ENCODE measurements at places on chromosomes 3 and 15.

DNA sequence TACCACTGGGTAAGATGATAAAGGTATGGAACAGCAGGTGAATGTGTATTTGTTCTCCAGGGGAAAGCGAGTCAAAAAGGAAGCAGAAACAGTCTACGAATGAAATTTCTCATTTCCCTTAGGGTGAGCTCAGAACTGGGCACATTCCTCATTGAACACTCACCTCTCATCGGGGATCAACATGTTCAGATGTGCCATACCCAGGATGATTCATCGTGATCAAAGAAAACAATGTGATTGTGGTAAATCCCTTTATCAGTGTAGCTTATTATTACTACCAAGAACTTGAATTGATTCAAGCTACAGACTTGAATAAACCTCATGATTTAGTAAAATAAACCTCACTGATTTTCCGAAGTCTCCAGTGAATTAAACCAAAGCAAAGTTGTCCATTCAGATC is 72.1 kb downstream of the GJD2 start:
- no peak for DNase-seq

- no peak for DNase-seq
Observed at GRCh38 chr3:53154881-53155285, 6.1 kb upstream of the PRKCD start.

DNA sequence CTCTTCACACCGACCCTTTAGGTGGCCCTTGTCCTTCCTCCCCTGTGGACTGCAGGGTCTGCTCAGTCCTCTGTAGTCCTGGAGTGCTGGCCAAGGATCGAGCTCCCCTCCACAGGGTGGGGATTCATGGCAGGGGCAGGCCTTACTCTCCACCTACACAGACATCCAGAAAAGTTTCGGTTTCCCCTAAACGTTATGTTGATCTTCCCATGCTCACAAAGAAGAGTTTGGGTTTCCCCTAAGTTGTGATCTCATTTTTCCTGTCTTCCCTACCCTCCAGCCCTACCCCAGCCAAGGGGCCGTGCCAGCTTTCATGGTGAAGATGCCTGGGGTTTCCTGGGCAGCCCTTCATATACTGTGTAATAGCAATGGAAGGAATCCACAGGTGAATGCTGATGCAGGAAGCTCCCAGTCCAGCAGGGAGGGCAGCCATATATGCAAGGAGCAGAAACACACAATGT is 10.3 kb downstream of the STOML1 start:
- no peak for DNase-seq

GRCh38 chr3:72100080-72100511 is 315.1 kb upstream of the PROK2 start:
- no peak for DNase-seq

DNA sequence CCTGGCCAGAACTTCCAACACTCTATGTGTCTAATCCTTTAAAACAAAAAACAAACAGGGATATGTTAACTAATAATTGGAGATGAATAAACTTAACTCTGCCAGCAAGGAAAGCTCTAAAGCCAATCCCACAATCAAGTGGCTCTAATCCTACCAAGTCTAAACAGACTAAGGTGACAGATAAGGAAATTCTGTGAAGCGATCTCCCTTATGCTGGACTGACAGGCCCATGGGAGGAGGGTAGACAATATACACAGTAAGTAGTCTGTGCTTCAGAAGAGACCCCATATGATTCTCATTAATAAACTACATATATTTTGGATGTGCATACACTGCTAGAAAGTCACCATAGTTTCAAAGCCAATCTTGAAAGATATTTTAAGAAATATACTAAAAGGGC is 10.1 kb downstream of the VPS13C start:
- DNase-seq = no peak

GRCh38 chr3:13536832-13537231 is 12.1 kb upstream of the FBLN2 start:
- DNase-seq = no peak

GRCh38 chr15:26033493-26033892 is 170.4 kb upstream of the ATP10A start:
- DNase-seq = no peak

GRCh38 chr3:67522081-67522480 is 132.3 kb downstream of the SUCLG2 start:
- DNase-seq = no peak

DNA sequence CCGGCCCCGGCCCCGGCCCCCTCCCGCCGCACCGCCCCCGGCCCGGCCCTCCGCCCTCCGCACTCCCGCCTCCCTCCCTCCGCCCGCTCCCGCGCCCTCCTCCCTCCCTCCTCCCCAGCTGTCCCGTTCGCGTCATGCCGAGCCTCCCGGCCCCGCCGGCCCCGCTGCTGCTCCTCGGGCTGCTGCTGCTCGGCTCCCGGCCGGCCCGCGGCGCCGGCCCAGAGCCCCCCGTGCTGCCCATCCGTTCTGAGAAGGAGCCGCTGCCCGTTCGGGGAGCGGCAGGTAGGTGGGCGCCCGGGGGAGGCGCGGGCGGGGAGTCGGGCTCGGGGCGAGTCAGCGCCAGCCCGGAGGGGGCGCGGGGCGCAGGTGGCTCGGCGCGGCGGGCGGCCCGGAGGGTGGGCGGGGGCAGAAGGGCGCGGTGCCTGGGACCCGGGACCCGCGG is 352 bp downstream of the CHRD start:
- peak; percentile 34 for DNase-seq

- DNase-seq = no peak
Observed at GRCh38 chr3:37050282-37050681, 57.0 kb downstream of the MLH1 start.

DNA sequence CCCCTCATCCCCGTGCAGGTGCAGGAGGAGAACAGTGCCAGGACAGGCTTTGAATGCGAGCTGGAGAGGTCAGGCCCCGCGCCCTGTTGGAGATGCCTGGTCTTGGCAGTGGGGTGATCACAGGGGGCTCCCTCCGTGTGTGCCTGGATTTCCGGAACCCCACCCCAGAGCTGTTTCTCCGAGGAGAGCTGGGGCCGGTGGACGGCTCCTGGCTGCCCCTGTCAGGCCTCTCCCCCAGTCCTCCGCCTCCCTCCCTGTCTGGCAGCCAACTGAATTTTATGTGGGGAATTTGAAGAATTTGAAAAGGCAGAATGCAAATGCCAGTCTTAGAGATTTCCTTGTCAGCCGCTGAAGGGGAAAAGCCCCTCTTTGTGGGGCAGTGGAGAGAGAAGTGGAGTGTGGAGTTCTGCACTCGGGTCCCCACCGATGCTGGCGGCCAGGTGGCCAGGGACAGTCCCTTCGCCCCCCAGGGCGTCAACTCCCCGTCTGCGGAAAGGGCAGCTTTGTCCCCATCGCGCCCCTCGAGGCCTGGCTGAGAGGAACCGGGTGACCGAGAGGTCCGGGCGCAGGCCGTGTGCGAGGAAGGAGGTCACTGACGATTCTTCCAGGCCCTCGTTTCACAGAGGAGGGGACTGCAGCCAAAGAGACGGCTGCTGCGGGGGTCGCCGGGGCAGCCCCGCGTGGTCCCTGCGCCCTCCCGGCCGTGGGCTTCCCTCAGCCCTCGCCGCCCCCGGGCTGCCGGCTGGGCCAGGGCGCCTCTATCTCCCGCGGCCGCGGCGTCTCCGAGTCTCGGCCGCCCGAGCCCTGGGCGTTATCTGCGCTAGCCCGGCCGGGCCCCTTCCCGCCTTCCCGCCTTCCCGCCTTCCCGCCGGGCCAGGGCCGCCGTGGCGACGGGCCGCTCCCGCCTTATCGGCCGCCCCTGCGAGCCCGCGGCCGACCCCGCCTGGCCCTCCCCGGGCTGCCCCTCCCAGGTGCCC is 56.0 kb upstream of the LCTL start:
- DNase-seq = no peak

DNA sequence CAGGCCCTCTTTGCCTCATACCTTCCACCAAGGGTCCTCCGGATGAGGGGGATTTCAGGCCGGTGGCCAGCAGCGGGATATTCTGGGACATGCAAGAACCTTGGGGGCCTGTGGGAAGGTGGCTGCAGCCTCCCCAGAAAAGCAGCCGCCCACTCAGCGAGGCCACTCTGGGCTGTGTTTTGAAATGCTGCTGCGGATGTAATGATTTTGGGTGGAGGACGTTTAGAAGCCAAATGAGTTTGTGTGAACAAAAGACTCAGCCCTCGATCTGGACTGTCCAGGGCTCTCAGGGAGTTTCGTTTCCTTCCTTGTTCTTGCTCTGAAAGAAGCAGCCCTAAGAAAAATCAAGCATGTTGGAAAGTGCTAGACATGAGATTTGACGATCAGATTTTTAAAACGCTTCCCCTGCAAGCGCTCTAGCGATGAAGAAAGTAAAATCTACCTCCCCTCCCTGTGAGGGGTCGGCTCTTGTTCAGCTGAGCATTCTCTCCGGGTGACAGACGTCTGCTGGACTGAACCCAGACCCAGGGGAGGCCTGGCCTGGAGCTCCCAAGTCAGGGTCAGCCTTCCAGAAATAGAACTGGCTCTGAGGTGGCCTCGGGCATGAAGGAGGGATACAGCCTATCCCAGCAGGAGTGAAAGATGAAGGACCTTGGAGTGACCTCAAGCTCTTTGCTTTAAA is 12.9 kb downstream of the HEG1 start:
- no peak for DNase-seq

DNA sequence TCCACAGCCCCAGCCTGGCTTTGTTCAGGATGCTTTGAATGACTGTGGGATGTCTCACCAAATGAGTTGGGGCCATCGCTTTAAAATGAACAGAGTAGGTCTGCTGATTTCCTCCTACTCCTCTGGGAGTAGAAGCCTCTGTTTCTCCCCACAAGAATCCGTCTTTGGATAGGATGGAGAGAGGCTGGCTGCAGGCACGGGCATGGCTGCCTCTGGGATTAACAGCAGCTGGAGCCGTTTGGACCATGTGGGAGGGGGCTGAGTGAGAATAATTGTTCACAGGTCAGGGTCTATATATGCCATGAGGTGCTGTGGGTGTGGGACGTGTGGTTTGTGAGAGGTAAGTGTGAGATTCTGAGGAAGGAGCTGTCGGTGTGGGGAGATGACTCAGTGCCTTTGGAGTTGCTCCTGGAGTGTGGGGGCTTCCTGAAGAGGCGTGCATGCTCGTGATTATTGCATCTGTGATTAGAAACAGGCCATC is 48.0 kb upstream of the APEH start:
- DNase-seq = no peak

- DNase-seq = no peak
Observed at GRCh38 chr3:16146015-16146730, 28.3 kb upstream of the GALNT15 start.

DNA sequence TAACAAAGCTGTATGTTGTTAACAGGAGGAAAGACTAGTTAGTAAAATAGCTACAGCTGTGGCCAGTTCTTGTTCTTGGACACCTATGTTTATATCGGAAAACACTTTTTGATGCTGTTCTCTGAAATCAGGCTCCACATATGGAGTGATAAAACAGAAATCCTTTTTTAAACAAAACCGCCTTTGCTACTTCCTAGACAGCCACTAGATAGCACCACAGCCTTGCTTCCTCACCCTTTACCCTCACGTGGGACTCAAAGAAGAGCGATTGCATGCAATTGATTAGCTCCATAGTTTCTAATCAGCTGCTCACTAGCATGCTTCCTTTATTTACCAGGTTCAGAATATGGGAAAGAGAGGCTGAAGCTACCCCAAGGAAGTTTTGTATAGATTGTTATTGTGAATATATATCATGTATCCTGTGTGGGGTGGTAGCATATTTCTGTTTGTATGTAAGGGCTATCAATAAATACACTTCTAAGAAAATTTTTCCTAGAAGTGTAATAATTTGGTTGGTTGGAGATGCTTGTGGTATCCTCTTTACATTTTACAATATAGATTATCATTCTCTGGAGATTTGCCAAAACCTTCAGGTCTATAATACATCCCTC is 4.3 kb upstream of the MTFMT start:
- no peak for DNase-seq

- DNase-seq = no peak
Observed at GRCh38 chr3:16323737-16324136, 58.7 kb downstream of the OXNAD1 start.

GRCh38 chr15:66564136-66565041 is 1.4 kb downstream of the LCTL start:
- no peak for DNase-seq

GRCh38 chr15:45594835-45595530 is 7.8 kb downstream of the BLOC1S6 start:
- no peak for DNase-seq

DNA sequence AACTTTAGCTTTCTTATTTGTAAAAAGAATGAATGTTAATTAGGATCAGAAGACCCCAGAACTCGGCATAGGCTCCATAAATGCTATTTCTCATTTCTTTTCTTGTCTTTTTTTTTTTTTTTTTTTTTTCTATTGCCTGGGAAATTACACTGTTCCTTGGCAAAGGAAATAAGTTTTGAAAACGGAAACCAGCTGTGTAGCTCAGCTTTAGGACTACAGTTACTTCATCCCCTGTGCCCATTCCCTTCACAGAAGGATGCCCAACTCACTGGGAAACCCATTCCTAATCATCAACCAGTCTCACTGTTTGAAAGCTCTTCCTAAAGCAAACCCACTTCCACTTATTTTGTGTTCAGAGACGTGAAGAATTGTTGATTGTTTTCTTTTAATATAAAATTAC is 254.0 kb upstream of the IL12A start:
- no peak for DNase-seq

- no peak for DNase-seq
Observed at GRCh38 chr3:12180218-12180617, 21.5 kb upstream of the TIMP4 start.

GRCh38 chr3:186520957-186521842 is 23.0 kb downstream of the CRYGS start:
- DNase-seq = no peak

GRCh38 chr3:194256040-194256945 is 94.8 kb downstream of the CPN2 start:
- DNase-seq = no peak

DNA sequence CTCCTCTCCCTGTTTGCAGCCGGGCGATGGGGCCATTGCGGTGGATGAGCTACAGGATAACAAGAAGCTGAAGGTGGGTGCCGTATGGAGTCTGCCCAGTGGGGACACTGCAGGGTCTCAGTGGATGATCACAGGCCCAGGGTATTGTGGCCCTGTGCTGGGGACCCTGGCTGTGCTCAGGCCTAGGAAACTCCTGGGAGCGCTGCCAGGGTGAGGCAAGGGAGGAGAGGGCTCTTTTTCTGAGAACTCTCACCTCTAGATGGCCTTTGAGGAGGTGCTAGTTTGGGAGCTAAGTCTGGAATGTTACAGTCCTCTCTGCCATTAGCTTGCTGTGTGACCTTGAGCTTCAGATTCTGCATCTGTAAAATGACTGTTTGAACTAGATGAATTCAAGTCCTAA is 16.4 kb downstream of the SLC24A1 start:
- DNase-seq = no peak

DNA sequence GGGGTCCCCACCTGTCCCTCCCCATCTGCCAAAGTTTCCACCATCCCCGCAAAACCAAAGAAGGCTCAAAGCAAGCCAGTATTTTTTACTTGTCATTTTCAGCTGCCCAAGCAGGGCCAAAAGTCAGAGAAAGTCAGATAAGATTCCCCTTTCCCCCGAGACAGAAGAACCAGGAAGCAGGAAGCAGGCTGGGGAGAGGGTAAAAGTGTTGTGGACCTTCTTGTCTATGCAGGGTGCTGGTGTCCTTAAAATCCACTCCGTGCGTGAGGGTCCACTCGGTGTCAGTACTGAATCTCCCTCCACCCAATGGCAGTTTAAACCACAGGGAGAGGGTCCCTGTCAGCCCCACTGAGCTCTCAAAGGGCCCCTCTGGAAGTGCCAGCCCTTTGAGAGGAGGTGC is 20.2 kb upstream of the RPL32 start:
- no peak for DNase-seq

- no peak for DNase-seq
Observed at GRCh38 chr15:63362196-63362595, 19.4 kb downstream of the CA12 start.

GRCh38 chr3:161263057-161263456 is 41.9 kb downstream of the NMD3 start:
- no peak for DNase-seq

All from stimulated activated CD4-positive, alpha-beta T cell treated with anti-CD3 and anti-CD28 coated beads, Interleukin-4, amount 100 ng/mL, for 1 hour (primary cell).